ENCODE measurements at places on chromosomes 5 and 9. TPM values are rescaled to one million over a fixed set of nuclear protein-coding genes. Genes with fewer than 3 reads are reported as not detected.
A peak's percentile ranks its signal among the peaks of the same experiment; 100 is the strongest.

GRCh38 chr5:22852807-22853660, at the start of gene CDH12:
Gene CDH12 (minus strand): TSS chr5:22853344.
- DNase-seq, result peak; percentile 26

Gene PHF2
- 18.9 TPM for total RNA-seq

DNA sequence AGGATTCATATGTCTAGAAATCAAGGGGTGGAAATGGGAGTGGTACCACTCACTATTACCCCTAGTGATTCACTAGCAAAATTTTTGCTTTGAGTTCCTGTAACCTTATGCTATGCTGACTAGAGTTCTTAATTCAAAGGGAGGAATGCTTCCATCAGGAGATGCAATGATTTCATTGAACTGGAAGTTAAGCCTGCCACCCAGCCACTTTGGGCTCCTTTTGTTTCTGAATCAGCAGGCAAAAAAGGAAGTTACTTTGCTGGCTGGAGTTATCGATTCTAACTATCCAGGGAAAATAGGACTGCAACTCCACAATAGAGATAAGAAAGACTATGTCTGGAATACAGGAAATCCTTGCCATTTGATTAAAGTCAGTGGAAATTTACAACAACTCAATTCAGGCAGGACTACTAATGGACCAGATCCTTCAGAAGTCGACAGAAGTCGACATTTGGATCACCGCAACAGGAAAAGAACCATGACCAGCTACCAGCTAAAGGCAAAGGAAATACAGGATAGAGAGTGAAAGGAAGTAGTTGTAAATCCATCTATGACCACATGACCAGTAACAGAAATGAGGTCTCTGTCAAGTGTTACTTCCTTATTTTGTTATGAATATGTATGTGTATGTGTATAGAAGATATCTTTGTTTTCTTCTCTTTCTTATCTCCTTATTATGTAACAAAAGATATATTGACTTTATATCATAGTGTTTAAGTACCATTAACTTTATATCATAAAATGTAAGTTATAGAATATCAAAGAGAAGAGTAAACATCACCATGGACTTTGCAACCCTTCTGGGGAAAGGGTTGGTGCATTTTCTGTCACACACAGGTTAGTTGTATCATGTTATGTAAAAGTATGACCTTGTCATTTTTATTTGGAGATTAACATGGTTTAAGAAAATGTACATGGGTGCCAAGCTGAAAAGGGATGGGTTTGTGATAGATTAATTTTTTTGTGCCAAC, 198.7 kb upstream of the HAPLN1 start:
- no peak for DNase-seq

Gene SPATA31A1
- total RNA-seq, result not detected

DNA sequence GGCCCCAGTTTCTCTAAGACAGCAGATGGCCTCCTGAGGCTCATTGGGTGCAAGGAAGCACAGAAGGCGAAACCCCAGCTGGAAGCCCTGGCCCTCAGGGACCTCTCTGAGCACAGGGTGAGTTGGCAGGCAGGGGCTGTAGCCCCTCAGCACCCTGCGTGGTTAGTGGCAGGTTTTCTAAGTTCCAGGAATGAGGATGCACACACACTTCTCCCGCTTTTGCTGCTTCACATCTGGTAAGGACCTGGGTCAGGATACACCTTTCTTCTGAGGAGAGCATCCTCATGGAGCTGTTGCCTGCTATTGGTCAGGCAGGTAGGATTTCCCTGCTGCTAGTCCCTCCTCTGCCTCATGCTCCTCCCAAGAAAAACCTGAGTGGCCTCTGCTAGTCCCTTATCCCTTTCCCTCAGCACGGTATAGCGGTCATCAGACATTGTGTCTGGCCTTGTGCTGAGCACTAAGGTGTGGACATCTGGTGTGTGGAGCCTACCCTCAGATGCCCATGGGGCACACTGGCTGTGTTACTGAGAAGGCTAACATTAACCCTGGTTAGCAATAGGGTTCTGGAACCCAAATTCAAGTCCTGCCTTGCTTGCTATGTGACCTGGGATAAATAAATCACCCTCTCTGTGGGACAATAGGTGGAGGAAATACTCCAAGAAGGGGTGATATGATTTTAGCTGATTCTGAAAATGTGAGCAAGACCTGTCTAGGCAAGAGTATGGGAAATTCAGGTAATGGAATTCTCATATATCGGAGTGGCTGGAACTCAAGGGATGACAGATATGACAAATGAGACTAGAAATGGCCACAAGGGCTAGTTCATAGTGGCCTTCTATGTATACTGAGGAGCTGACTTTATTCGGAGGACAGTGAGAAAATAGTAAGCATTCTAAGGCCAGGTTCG, 1.6 kb downstream of the SLC22A4 start:
- DNase-seq, result no peak

GRCh38 chr5:84372066-84372695, 12.5 kb downstream of the EDIL3 start:
- DNase-seq, result no peak

- no peak for DNase-seq
These were observed 89.2 kb downstream of the MVB12B start for GRCh38 chr9:126415741-126416370.

DNA sequence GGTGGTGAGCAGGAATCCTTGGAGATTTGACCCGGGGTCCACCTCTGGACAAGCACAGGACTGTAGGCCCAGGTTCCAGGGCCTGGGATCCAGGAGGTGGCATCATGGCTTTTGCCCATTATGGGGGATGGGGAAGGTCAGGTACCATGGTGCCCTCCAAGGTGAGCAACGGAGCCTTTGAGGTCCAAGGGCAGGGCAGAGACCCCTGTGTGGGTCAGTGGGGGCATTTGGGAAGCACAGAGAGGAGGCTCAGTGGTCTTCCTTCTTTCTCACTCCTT, 117.7 kb downstream of the RXRA start:
- DNase-seq, result no peak

Gene PCDHB1
- 0.17 TPM for total RNA-seq

Gene C9orf153
- total RNA-seq, result not detected

DNA sequence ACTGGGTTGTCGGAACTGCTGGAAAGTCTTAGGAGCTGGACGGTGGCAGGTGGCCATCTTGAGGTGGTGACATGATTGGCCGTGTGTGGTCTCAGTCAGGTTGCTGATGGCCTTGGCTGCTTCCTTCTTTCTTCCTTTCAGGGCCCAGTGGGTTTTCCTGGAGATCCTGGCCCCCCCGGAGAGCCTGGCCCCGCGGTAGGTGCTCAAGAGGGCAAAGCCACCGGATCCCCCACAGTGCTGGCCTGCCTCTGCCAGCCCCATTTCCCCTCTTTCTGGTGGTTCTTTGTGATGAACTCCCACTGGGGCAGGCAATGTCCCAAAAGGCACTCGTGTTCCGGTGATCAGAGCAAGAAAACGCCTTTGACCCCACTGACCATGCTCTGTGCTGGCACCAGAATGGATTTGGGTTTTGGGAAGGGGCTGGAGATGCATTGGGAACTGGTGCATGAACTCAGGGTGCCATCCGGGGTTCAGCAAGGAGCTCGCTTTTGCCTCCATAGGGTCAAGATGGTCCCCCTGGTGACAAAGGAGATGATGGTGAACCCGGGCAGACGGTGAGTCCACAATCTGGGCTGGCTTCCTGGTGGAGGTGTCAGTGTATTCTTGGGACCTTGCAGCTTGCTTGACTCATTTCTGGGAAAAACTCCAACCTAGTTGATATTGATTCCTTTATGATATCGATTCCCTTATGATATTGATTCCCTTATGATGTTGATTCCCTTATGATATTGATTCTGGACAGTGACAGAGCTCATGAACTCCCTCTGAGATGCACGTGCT, 65.0 kb upstream of the FCN2 start:
- DNase-seq, result no peak

GRCh38 chr9:108083160-108083750, 593.7 kb upstream of the KLF4 start:
- DNase-seq, result no peak

DNA sequence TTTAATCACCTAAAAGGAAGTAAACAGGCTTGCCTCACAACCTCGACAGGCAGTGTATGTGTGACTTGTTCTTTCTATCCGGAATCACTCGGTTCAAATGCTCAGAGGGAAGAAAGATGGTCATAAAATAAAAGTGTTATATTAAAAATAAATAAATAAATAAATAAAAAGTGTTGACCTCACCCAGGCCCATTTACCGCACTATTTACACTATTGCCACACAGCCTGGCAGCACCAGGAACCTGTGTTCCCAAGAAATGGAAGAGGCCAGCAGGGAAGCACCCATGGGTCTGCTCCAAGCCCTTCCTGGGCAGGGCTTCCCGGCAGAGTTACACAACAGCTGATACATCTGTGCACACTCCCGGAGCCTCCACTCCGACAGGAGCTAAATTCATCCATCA, 127.9 kb downstream of the EFNA5 start:
- peak; percentile 69 for DNase-seq

Measured in hepatocyte (in vitro differentiated cells).